ENCODE measurements at places on chromosomes 1 and 21. TPM values are rescaled to one million over a fixed set of nuclear protein-coding genes. Genes with fewer than 3 reads are reported as not detected.

Gene GCSAML
- not detected for total RNA-seq

Gene CELA3B
- not detected for total RNA-seq

Gene MORN1
- total RNA-seq = 10.6 TPM

GRCh38 chr1:206583707-206584648 lies 28.3 kb downstream of the EIF2D start:
- H3K36me3 ChIP-seq = peaks cover 2% of the 10 kb centered on the region
- DNase-seq = peak; percentile 53
- no peak overlapping the region for H3K4me3 ChIP-seq
- H3K27ac ChIP-seq = no peak overlapping the region

Data from fibroblast of lung (primary cell).